Testis (tissue), 5 donors: ENCODE measurements at places on chromosomes 3 and 15.

DNA sequence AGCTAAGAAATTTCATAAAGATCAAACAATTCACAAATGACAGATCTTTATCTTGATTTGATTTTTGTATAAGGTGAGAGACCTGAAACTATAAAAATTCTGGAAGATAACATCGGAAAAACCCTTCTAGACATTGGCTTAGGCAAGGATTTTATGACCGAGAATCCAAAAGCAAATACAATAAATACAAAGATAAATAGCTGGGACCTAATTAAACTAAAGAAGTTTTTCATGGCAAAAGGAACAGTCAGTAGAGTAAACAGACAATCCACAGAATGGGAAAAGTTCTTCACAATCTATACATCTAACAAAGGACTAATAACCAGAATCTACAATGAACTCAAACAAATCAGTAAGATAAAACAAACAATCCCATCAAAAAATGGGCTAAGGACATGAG lies 116.9 kb upstream of the BCHE start:
- DNase-seq = no peak

- DNase-seq = no peak
Observed at GRCh38 chr3:105788593-105788992, 80.2 kb downstream of the CBLB start.

DNA sequence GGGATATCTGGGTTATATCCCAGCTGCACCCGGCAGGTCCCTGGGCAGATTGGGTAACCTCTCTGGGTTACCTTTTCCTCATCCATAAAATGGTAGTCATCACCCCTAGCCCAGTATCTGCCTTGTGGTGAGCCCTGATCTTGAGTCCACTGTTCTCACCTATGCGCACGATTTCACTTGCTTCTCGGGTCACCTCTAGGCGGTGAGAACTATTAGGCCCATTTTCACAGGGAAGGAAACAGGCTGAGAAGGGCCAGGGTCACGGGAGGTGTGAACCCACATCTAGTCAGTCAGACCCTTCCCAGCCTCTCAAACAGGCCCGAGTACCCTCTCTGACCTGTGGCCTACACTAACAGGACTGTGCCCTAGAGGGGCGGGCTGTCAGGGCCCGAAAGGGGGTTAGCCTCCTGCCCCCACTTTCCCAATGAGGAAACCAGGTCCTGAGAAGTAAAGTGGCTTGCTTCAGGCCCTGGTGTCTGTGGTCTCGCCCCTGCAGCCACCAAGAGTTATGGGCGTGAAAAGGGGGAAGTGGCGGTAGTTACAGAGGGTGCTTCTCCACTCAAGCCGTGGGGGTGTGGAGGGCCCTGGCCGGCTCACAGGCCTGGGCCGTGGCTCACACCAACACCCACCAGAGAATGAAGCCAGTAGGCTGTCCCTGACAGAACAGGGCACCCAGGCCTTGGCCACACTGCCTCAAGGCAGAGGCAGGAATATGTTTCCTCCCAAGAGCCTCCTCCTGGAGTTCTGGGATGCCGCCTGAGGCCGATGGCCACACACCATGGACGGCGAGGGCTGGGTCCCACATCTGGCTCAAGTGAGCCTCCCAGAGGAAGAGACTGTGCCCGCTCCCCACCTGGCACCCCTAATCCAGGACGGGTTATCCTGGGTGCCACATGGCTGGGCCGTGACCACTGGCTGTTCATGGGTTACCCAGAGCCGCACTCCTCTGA lies 19.5 kb downstream of the PSTPIP1 start:
- DNase-seq = no peak

DNA sequence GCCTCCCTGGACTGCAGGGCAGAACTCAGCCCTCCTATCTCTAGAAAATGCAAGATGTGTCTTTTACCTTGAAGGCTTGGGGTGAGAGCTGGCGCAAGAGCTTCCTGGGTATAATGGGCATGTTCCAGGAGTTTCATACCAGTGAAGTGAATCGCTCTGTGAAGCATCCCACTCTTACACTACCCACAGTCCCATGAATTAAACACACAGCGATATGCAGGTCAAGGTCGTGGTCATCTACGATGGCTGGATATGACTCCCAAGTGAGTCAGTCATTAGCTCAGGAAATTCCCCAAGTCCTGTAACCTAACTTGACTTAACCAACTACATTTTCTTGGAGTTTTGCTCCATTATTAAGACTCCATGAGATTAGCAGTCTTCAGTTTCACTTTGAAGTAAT lies 439.7 kb downstream of the NTRK3 start:
- no peak for DNase-seq

GRCh38 chr15:81880314-81880713 lies 165.5 kb downstream of the MEX3B start:
- no peak for DNase-seq

- no peak for DNase-seq
Observed at GRCh38 chr3:184377882-184378445, at the start of gene THPO. TSS of gene THPO (minus strand) at chr3:184378207. CDS start at chr3:184376259, 1,948 bp downstream.

DNA sequence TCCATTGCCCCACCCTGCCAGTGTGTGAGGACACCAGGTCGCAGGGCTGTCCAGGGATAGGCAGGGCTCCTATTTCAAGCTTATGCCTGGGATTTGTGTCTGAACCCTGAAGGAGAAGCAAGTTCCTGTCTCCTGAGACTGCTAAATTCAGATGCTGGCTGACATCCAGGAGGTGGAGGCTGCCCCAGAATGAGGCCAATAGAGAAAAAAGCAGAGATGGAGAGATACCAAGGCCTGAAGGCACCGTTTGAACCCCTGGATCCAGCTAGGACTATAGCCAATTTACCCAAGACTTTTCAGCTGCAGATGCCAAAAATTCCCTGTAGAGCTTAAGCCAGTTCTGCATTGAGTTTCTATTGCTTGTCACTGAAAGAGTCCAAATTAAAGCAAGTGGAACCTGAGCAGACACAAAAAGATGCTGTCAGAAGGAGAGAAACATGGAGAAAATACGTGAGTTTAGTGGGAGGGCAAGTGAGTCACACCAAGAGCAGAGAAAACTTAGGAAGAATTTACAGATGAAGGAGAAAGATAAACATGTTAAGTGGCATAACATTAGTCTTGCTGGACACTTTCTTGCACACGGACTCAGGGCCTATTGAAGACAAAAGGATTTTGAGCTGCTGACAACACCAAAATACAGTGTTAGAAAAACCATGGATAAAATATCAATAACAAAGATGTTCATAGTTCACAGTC lies 148.6 kb downstream of the CNTN3 start:
- DNase-seq = no peak

DNA sequence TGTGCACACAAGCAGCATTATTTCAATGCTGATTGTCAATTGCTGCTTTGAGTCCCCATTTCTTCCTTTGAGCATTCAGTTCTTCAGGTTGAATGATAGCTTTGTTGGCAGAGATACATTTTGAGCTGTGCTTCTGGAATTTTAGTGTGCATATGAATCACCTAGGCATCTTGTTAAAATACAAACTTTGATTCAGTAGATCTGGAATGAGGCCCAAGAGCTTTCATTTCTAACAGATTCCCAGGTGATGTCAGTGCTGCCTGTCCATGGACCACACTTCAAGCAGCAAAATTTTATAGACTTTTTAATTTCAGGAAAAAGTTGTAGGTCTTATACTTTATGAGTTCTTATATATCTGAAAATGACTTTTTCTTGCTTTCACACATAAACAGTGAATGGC lies 131.1 kb downstream of the ADAMTSL3 start:
- DNase-seq = no peak

- no peak for DNase-seq
Observed at GRCh38 chr3:88031642-88032077, 27.1 kb downstream of the CGGBP1 start.

DNA sequence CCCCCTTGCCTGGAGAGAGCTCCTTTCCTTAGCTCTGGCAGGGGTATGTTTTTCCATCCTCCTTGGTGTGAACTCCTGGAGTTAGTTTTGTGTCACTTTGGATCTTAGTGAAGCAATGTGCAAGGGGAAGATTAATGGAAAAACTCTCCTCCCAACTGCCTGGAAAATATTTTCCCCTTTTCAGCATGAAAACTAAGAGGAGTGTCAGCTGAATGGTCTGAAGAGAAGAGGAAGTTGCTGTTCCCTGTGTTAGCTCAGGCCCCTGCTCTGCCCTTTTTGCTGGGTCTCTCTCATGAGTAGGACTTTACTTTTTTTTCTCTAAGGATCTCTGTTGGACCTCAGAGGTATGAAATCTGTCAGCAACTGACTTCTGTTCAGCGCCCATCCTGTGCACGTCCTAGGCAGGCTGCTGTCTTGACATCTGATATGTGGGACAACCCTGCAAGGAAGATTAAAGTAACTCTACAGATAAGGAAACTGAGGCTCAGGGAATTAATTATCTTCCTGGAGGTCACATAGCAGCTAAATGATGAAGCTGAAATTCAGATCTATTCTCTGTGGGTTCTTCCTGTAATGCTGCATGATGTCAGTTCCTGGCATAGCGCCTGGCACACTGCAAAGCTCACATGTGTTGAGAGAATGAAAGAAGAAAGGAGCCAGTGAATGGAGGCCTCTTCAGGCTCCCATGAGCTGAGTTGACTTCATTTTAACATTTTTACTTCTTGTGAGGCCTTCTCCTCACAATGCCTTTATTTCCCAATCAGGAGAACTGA lies 109.7 kb upstream of the GALNT15 start:
- DNase-seq = peak; percentile 64

DNA sequence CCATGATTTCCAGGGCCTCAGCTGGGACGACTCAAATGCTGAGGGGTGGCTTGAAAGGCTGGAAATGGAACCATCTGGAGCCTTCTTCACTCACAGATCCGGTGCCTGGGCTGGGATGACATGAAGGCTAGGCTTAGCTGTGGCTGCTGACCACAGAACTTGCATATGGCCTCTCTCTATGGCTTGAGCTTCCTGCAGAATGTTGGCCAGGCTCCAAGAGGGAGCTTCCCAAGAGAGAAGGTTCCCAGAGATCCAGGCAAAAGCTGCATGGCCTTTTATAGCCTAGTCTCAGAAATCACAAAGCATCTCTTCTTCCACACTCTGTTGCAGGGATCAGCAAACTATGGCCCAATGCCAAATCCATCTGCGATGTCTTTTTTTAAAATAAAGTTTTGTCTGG lies 44.8 kb downstream of the GATM start:
- DNase-seq = no peak

GRCh38 chr3:178532476-178532875 lies 3.8 kb upstream of the KCNMB2 start:
- no peak for DNase-seq
